Spinal cord (tissue), 10 donors: ENCODE measurements at places on chromosomes 13 and 19. TPM values are rescaled to one million over a fixed set of nuclear protein-coding genes. Genes with fewer than 3 reads are reported as not detected.

EDDM13 gene
- total RNA-seq, result not detected

- no peak for DNase-seq
- H3K4me3 ChIP-seq, result peak overlapping the region; percentile 76
- peaks cover 23% of the 10 kb centered on the region for H3K27me3 ChIP-seq
- no peaks in the 10 kb centered on the region for H3K36me3 ChIP-seq
Measured at GRCh38 chr13:71866335-71867130, 471 bp downstream of the DACH1 start.

GARIN5A gene
- 5.8 TPM for total RNA-seq

DNA sequence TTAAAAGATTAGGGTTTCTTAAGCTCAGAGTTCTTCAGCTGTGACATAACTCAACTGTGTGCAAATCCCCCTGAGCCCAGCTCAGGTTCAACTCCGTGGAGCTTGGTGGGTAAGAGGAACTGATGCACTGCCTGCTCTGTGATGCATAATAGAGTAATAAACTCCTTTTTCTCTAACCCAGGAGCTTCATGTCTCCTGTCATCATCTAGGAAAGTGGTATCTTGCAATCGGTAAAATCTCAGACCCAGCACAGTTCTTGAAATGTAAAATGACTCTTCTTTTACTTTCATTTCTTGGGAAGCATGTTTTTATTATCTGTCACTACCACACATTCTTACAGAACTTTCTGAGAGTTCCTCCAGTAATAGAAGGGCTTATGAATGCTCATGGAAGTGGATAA is 123.8 kb upstream of the PCDH9 start:
- H3K36me3 ChIP-seq, result no peaks in the 10 kb centered on the region
- no peaks in the 10 kb centered on the region for H3K27me3 ChIP-seq
- no peak for DNase-seq
- no peak overlapping the region for H3K4me3 ChIP-seq
- no peak overlapping the region for H3K27ac ChIP-seq

NAPA gene
- total RNA-seq, result 60.6 TPM
